ENCODE measurements at places on chromosomes 3 and 15.
A peak's percentile ranks its signal among the peaks of the same experiment; 100 is the strongest.

- DNase-seq, result no peak
Measured at GRCh38 chr15:101382544-101382943, 87.5 kb upstream of the SNRPA1 start.

DNA sequence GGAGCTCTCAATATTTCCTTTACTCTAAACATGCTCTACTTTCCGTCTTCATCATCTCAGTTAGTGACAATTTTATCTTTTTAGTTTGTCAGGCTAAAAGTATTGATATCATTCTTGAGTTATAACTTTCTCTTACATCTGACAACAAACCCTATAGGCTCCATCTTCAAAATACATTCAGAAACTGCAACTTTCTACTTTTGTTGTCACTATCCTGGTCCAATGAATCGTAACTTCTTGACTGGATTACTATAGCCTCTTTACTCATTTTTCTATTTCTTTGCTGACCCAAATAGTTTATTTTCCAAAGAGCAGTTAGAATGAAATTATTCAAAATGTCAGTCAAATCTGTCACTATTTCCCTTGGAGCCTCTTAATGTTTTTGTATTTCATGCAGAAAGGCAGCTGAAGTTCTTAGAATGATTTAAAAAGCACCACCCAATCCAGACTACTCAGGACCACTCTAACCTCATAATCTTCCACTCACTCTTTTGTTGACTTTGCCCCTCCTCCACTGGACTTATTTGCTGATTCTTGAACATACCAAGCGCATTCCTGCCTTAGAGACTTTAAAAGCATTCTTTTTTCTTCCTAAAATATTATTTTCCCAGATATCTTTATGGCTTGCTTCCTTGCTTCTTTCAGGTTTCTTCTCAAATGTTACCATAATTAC lies 119.9 kb upstream of the CBLB start:
- no peak for DNase-seq

DNA sequence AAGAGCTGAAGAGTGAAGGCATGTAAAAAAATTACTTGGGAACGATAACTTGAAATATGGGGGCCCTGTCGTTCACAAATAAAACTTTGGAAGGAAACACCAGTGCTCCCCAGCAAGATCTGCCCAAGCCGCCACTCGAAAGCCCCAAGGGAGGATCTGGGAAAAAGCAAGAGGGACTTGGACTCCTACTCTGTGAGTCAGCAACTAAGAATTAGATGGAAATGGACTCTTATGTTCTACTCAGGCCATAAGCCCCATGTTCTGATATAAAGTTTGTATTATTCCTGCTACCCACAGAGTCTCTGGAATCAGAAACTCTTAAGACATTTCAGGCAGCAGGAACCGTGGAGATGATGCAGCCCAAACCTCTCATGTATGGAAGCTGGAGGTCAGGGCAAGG lies 75.7 kb downstream of the ITGB5 start:
- no peak for DNase-seq

DNA sequence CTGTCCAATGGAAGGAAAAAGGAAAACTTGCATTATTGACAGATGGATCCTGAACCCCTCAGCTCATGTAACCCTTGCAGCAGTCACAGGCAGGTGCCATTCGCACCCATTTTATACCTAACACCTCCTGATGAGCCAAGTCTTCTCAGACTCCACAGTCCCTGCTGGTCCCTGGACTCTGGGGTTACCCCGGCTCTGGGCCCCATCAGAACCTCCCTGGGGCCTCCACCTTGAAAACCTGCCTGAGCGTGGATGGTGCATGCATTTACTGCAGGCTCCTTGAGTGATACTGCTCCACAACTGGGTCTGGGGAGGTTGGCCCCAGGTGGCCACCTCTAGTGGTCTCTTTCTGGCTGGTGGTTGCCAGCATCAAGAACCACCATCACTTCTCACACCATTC lies 15.9 kb upstream of the DOCK3 start:
- no peak for DNase-seq

GRCh38 chr3:122415104-122415744 lies 638 bp downstream of the WDR5B start:
- DNase-seq, result no peak

DNA sequence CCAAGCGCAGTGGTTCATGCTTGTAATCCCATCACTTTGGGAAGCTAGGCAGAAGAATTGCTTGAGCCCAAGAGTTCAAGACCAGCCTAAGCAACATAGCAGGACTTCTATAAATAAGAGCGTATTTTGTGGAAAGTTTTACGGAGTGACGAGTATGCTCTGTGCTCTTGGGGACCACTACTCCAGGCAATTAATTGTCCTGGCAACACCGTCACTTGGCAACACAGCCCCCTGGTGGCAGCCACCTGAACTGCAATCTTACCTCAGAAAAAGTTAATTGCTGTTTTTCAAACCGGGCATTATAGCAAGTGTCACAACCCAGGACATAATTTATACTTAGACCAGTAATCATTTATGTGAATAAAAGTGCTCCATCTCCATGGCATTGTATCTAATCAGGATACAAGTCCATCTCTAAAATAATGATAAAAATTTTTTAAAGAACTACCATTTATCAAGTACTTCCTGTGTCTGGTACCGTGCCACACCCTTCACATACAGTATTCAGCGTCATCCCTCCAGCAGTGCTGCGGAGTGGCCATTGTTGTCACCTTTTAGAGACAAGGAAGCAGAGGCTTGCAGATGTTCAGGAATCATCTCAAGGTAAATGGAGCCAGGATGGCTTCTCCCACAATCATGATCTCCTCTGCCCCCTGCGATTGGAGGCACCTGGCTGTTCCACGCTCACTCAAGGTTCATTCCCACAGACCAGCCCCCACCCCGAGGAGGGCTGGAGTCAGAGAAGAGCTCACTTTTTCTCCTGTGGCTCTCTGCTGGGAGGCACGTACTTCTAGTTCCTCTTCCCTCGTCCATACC lies 34.5 kb downstream of the PLA2G4D start:
- DNase-seq, result peak; percentile 43

DNA sequence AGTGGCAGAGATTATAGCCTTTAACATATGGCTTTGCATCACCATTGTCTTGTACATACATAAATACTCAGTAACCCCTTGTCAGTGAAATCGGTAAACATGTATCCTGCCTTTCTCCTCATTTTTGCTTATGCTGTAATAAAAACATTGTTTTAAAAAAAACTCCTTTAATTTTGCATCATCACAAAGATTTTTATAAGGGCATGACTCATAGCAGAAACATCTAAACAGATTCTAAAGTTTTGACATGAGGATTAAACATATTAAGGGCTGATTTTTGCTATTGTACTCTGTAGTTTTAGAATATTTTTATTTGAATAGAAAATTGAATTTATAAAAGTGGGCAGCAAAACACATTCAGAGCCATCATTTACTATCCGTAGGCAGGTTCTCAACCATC lies 275.9 kb downstream of the ZIC4 start:
- DNase-seq, result no peak

DNA sequence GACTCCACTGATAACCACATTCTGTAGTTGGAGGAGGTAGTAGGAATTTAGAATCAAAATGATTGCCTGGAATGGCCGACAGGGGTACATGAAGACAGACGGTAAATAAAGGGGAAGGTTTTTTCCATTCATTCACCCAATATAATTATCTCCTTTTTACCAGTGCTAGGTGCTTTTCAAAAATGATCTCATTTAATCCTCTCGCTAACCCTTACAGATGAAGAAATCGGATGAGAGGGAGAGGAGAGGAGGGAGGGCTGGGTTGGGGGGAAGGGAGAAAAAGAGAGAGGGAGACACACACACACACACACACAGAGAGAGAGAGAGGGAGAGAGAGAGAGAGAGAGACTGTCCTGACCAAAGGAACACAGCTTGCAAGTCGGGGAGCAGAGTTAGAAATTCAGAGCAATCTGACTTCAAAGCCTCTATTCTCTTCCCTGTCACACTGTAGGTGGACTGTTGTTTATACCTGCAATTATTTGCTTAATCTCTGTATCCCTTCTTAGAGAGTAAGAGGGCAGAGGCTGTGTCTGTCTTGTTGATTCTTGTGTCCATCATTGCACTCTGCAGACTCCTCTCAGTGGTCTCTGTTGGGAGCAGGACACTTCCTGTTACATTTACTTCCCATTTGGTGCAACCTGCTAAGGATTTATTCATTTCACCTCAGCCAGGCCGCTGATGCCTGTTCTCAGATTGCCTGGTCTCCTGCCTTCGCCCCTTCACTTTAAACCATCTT lies 18.7 kb upstream of the PAQR9 start:
- DNase-seq, result no peak

DNA sequence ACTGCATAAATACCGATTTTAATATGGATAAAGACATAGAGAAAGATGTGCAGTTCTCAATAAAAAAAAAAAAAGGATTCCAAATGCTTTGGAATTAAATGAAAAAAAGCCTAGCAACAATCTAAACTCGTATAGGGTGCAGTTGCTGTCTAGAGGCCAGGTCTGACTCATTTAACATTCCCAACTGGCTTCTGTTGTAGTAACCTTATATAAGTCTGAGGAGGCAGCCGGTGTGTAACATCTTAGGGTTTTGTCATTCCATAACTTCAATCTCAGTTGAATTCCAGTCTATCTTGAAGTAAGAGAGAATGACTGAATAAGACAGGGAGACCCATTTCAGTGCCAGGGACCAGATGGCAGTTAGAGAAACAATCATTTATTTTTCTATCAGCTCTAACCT lies 6.5 kb downstream of the PDCD10 start:
- DNase-seq, result no peak

GRCh38 chr15:39709941-39710340 lies 72.7 kb downstream of the FSIP1 start:
- DNase-seq, result no peak

- DNase-seq, result no peak
Measured at GRCh38 chr15:45314960-45315359, 62.9 kb downstream of the SLC28A2 start.

GRCh38 chr15:84760219-84760618 lies 11.8 kb downstream of the ZNF592 start:
- no peak for DNase-seq

- DNase-seq, result no peak
Measured at GRCh38 chr3:36648241-36649034, 115.9 kb downstream of the DCLK3 start.

DNA sequence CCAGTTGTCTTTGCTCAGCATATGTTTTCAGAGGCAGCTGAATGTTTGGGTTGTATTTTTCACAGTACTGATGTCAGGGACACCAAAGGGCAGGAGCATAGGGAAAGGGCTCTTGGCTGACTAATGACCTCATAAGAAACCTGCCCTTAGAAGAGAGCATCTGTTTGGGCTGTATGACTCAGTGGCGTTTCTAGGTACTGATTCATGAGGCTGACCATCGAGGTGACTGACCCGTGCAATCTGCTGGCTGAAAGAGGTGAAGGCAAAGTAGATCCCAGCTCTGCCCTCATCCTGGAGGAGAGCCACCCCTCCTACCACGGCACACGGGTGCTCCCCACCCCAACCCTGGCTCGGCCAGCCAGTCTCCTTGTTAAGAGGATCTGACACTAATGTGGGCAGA lies 8.3 kb downstream of the LMCD1 start:
- no peak for DNase-seq
